ENCODE measurements at places on chromosomes 11 and 22. TPM values are rescaled to one million over a fixed set of nuclear protein-coding genes. Genes with fewer than 3 reads are reported as not detected.

IFITM10 gene
- total RNA-seq: 0.72 TPM

RIMBP3C gene
- not detected for total RNA-seq

OR5P2 gene
- total RNA-seq: not detected

DNA sequence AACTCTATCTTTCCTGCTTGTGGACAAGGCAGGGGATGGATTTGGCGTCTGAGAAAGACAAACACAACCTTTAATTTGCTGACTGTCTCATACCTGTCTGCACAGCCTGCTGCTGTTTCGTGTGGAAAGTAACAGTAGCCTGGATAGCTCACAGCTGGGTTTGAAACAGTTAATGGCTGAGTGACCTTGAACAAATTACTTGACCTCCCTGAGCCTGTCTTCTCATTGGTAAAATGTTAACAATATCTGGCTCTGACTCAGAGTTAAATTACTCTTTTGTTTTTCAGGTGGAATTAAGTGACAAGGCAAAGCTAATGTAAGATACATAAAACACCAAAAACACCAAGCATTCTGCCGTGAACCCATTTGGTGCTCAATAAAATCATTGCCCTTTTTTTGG lies 41.1 kb upstream of the ADA2 start:
- H3K27ac ChIP-seq: no peak overlapping the region
- H3K27me3 ChIP-seq: no peaks in the 10 kb centered on the region
- no peak overlapping the region for H3K4me3 ChIP-seq
- H3K4me1 ChIP-seq: peaks cover 24% of the 10 kb centered on the region

GRCh38 chr11:78419327-78419726 lies 1.7 kb upstream of the GAB2 start:
- H3K4me1 ChIP-seq: peaks cover 5% of the 10 kb centered on the region
- no peak overlapping the region for H3K27ac ChIP-seq
- H3K27me3 ChIP-seq: peaks cover 20% of the 10 kb centered on the region
- no peaks in the 10 kb centered on the region for H3K36me3 ChIP-seq
- DNase-seq: no peak

GRCh38 chr22:38863531-38864131 lies 8.4 kb downstream of the CBX6 start:
- H3K36me3 ChIP-seq: peaks cover 23% of the 10 kb centered on the region
- no peak overlapping the region for H3K27ac ChIP-seq

GRCh38 chr11:133541021-133541719 lies 8.9 kb upstream of the OPCML start:
- H3K4me3 ChIP-seq: no peak overlapping the region
- no peak overlapping the region for H3K27ac ChIP-seq
- no peaks in the 10 kb centered on the region for H3K27me3 ChIP-seq
- no peaks in the 10 kb centered on the region for H3K4me1 ChIP-seq

DNA sequence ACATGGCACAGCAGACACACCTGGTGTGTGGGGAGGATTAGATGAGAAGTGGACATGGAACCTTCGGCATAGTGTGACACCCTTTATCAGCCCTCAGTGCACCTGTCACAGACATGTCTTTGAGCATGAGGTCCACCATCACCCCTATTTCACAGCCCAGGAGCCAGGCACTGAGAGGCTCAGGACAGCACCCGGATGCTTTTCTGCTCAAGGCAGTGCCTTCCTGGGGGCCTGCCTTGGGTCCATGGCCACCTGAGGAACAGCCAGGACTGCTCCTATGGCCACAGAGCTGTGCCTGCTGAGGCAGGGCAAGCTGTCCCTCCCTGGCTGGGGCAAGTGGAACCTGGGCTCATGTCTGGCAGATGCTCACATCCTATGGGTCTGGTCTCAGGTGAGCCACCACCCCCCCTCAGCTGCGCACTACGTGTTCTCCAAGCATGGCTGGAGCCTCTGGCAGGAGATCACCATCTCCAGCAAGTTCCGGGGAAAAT lies 75.8 kb downstream of the MORC2 start:
- no peaks in the 10 kb centered on the region for H3K27me3 ChIP-seq
- no peak overlapping the region for H3K27ac ChIP-seq
- H3K4me1 ChIP-seq: peaks cover 21% of the 10 kb centered on the region

GRCh38 chr11:26134053-26134452 lies 197.9 kb upstream of the ANO3 start:
- H3K4me3 ChIP-seq: no peak overlapping the region
- H3K27me3 ChIP-seq: no peaks in the 10 kb centered on the region
- H3K4me1 ChIP-seq: no peaks in the 10 kb centered on the region
- no peak for DNase-seq
- H3K36me3 ChIP-seq: no peaks in the 10 kb centered on the region

GRCh38 chr22:17587629-17588028 lies 24.3 kb downstream of the SLC25A18 start:
- peaks cover 3% of the 10 kb centered on the region for H3K27me3 ChIP-seq
- no peak overlapping the region for H3K27ac ChIP-seq
- no peak for DNase-seq

DNA sequence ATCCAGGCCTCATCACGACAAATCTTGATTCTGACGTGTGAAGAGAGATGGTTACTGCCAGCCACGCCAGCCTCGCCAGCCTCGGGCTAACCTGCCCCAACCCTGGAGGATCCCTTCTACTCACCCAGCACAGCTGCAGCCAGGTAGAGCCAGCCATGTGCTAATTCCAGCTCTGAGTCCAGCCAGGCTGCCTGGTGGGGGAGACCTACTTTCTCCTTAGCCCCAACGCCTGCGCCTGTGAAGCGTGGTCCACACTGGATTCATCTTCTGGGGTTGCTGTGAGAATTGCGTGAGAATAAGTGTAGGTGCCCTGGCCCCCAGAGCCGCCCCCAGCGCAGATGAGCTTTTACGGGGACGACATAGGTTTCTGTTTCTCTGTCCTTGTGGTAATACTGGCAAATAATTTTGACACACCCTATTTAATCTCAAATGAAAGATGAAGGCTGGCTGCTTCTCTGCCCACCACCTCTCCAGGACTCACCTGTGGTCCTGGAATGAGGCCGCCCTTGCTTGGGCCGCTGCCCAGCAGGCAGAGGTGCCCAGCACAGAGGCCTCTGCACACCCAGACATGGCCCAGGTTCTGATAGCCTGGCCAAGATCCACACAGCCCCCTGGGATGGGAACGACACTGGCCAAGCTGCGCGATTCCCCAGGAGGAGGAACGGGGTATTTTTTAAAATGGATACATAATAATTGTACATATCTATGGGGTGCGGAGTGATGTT lies 528.4 kb downstream of the TBC1D22A start:
- peaks cover 28% of the 10 kb centered on the region for H3K27me3 ChIP-seq
- no peaks in the 10 kb centered on the region for H3K4me1 ChIP-seq
- no peak for DNase-seq
- no peak overlapping the region for H3K27ac ChIP-seq
- H3K4me3 ChIP-seq: no peak overlapping the region

All from T-cell (primary cell).